ENCODE measurements at places on chromosomes 2 and 18. TPM values are rescaled to one million over a fixed set of nuclear protein-coding genes. Genes with fewer than 3 reads are reported as not detected.

PSMG2 gene
- total RNA-seq, result 93.6 TPM

PTPRM gene
- total RNA-seq, result 45.6 TPM

ALPP gene
- total RNA-seq, result 14.4 TPM

GKN1 gene
- not detected for total RNA-seq

FMNL2 gene
- total RNA-seq, result 15.8 TPM

DSG1 gene
- total RNA-seq, result not detected

TUBA3E gene
- not detected for total RNA-seq

TCF4 gene
- total RNA-seq, result 13.9 TPM

- DNase-seq, result no peak
Observed at GRCh38 chr2:140627136-140627535, 1503.7 kb downstream of the LRP1B start.

DNA sequence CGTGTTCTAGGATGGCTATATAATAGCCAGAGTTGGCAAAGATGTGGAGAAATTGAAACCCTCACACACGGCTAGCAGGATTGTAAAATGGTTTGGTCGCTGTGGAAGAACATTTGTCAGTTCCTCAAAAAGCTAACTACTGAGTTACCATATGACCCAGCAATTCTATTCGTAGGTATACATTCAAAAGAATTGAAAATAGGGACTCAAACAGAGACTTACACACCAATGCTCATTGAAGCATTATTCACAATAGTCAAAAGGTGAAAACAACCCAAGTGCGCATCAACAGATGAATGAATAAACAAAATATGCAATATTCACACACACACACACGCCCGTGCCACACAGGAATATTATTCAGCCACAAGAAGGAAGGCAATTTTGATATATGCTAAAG is 98.7 kb downstream of the PLA2R1 start:
- no peak for DNase-seq

- DNase-seq, result no peak
Observed at GRCh38 chr2:162492225-162492624, 148.3 kb downstream of the GCA start.

GRCh38 chr2:79083597-79084251 is 4.1 kb downstream of the REG1B start:
- DNase-seq, result no peak

DNA sequence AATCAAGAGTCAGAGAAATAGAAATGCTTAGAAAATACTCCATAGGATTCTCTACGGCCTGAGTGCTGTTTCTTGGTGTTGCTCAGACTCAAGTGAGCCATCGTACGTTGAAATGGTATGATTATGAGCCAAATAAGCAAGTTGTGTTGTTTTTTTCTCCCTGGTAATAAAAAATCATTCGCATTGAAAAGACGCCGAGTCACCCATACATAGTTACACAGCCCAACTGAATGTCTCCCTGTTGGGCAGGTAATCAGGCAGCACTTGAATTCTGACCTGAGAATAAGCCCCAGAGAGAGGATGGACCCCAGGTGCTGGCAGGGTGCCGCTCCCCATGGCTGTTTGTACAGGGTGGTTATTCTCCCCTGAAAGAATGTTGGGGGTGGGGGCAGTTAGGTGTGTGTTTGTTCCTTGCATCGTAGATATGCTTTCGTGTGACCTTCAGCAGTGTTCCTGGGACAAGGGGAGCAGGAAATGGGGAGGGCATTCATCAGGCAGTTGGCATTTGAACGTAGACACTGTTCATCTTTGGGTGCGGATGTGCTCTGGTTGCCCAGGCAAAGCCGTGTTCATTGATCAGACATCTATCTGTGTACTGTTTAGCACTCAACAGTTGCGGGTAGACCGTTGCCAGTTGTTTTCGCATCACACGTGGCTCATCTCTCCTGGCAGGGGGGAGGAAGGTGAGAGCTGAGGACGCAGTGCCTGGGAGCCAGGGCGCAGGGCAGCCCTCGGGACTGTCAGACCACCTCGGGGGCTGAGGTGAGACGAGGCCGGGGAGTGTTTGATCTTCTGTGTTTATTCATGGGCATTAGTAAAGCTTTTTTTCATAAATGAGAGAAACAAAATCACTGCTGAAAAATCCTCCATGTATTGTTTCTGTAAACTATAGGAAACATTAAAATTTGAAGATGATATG is 27.3 kb downstream of the MTCL1 start:
- DNase-seq, result no peak

GRCh38 chr2:46569061-46569560 is 89.7 kb downstream of the TMEM247 start:
- no peak for DNase-seq

GRCh38 chr2:71226096-71226964 is 573 bp downstream of the PAIP2B start:
- DNase-seq, result peak; percentile 29

GRCh38 chr2:135791418-135792190 is 45.4 kb downstream of the LCT start:
- DNase-seq, result peak; percentile 29

GRCh38 chr18:3037423-3037915 is 24.5 kb upstream of the LPIN2 start:
- DNase-seq, result peak; percentile 92

GRCh38 chr2:127398239-127398590 is 10.4 kb upstream of the MAP3K2 start:
- DNase-seq, result peak; percentile 97

- peak; percentile 25 for DNase-seq
Observed at GRCh38 chr2:216633616-216634369, 573 bp downstream of the IGFBP2 start.

- DNase-seq, result no peak
Observed at GRCh38 chr2:124662946-124663644, 638.0 kb downstream of the CNTNAP5 start.

DNA sequence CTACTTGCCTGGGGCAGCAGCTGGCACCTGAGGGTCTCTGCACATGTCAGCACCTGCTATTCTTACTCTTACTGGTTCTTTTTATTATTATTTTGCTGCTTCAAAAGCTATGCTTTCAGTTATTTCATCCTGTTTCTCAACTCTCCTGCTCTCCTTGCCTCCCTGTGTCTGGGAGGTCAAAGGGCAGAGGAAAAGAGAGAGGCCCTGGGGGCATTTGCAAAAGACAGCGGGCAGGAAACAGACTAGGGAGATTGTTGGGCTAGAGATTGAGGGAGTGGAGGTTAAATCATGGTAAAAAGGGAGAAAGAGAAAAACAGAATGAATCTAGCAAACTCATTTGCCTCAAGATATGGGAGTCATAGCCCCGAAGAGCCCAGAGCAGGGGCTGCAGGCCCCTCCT is 21.1 kb upstream of the RPL31 start:
- DNase-seq, result no peak

- peak; percentile 15 for DNase-seq
Observed at GRCh38 chr2:84749442-84749841, 131.4 kb downstream of the TRABD2A start.

DNA sequence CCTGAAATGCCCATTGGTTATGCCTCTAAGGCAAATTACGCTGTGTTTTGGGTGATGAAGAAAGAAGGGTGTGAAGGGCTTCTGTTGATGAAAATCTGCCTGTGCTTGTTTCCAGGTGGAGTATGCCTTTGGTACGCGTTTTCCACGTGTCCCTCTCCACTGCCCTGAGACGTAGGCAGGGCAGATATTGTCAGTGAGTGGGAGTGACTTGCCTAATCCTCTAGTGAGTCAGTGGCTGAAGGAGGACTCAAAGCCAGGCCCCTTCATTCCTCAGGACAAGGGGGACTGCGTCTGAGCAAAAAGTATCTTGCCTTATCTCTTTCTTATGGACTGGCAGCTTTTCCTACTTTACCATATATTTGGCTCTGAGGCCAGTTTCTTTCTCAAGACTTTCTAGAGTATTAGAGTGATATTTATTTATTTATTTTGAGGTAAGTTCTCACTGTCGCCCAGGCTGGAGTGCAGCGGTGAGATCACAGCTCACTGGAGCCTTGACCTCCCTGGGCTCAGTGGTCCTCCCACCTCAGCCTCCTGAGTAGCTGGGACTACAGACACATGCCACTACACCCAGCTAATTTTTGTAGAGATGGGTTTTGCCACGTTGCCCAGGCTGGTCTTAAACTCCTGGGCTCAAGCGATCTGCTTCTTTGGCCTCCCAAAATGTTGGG is 10.2 kb downstream of the RALB start:
- DNase-seq, result no peak

GRCh38 chr2:74292751-74293150 is 50.5 kb downstream of the SLC4A5 start:
- no peak for DNase-seq

GRCh38 chr2:524442-524841 is 152.8 kb downstream of the TMEM18 start:
- DNase-seq, result peak; percentile 49

GRCh38 chr2:109299536-109299935 is 170.5 kb downstream of the SH3RF3 start:
- DNase-seq, result no peak

- no peak for DNase-seq
Observed at GRCh38 chr18:10027461-10027860, 113.6 kb downstream of the VAPA start.

DNA sequence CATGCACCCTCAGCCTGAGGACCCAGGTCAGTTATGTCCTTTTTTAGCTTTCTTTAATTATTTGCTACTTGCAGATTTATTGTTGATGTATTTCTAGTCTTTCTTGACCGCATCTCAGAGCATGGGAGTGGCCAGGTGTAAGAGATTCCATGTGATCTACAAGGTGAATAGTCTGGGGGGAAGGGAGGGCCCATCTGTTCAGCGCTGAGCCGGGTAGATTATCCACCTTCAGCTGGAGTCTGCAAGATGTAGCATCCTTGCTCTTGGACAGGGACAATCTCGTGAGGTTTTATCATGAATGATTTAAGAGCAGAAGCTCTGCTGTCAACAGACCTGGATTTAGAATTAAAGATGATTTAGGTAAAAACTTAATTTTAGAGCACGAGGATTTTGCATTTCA is 12.0 kb upstream of the DGKD start:
- no peak for DNase-seq

GRCh38 chr18:5984245-5984644 is 88.9 kb upstream of the TMEM200C start:
- DNase-seq, result no peak
